ENCODE measurements at places on chromosomes 13 and 19.
A peak's percentile ranks its signal among the peaks of the same experiment; 100 is the strongest.

DNA sequence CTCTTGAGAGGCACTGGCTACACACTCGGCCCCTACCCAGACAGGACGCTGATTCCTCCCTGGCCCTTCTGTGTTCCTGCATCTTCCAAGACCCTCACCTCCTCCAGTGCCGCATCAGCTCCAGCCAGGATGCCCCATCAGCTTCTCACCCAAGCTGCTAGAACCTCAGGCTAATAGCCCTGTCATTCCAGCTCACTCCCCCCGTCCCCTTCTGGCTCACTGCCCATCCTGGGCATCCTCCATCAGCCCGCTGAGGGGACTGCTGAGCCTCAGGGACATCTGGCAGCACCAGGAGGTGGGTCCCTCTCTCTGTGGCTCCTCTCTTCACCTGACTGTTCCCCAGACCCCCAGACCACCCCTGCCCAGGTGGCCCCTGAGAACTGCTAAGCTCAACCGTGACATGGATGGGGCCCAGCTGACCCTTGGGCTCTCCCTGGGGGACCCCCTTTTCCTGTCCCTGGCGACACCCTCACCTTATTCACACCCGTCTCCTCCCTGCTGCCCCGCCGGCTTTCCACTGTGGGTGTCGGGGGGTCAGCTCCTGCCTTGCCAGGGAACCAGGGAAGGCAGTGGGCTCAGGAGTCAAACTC, 4.8 kb downstream of the FFAR3 start:
- no peak for DNase-seq

DNA sequence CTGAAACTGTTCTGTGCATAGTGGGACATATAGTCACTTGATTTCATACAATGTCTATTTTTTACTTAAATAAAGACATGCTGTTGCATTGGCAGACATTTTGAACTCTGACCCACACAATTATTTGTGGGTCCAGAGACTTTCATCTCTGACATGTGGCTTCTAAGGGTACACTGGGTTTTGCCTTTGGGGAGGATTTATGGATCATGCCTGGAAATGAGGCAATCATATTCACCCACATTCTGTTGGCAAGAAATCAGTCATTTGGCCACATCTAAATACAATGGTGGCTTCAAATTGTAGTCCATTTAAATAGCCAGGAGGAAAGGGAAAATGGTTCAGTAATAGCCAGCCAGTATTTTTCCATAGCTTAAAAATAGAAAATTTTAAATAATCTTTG, 238.3 kb upstream of the KLF12 start:
- DNase-seq = no peak

DNA sequence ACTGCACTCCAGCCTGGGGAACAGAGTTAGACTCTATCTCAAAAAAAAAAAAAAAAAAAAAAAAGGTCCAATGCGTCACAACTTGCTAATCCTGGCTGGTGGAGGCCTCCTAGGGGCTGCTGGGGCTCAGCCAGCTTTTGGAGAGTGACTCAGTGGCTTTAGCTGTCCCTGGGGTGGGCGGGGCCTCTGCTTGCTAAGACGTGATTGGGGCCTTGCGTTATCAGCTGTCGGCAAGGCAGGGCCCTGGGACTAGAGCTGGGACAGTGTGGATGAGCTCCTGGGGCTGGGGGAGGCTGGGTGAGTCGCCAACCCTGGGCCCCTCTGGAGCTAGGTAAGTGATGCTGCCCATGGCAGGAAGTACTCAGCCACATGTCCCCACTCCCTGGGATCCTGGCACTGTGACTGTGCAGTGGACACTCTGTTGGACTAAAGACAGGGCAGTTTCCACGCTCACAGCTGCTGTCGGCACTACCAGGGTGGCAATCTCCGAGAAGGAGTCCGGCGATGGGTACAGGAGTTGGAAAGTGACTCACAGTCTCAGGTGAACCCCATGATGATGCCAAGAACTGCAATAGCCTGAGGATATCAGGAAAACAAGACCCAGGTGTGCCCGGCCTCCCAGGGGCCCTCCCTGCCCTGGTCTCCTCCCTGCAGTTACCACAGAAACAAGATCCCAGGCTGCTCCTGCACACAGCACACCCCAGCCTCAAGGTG, 32.2 kb downstream of the F2RL3 start:
- no peak for DNase-seq

- no peak for DNase-seq
Observed at GRCh38 chr13:55728247-55728646, 1412.5 kb upstream of the PRR20A start.

DNA sequence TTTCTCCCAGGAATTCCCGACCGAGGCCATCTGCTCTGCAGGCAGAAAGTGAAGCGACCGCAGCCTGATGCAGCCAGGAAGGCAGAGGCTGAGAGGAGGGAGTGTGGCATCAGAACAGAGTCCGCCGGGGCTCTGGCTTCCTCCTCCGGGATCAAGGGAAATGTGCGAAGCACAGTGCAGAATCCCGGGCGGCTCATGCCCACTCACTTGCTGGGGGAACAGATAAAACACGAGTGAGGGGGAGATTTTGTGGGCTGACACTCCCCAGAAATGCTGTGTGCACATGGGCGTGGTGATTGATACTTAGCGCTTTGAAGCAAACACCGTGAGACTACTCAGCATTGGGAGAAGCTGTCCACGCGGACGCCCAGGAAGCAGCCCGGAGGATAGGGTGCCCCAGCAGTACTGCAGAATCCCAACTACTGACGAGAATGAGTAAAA, 75.3 kb upstream of the POMP start:
- DNase-seq = no peak

- no peak for DNase-seq
Observed at GRCh38 chr13:32851083-32852069, 164.8 kb upstream of the KL start.

DNA sequence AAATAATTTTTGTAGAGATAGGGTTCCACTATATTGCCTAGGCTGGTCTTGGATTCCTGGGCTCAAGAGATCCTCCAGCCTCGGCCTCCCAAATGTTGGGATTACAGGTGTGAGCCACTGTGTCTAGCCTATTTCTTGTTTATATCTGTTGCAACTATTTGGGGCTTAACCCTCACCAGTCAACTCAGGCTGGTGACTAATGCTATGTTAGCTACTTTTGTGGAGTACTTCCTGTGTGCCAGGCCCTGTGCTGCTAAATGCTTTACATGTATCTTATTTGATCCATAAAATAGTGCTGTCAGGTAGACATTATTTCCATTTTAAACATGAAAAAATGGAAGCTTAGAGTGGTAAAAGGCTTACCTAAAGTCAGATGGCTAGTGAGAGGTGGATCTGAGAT, 13.8 kb downstream of the CEACAM1 start:
- DNase-seq = no peak

DNA sequence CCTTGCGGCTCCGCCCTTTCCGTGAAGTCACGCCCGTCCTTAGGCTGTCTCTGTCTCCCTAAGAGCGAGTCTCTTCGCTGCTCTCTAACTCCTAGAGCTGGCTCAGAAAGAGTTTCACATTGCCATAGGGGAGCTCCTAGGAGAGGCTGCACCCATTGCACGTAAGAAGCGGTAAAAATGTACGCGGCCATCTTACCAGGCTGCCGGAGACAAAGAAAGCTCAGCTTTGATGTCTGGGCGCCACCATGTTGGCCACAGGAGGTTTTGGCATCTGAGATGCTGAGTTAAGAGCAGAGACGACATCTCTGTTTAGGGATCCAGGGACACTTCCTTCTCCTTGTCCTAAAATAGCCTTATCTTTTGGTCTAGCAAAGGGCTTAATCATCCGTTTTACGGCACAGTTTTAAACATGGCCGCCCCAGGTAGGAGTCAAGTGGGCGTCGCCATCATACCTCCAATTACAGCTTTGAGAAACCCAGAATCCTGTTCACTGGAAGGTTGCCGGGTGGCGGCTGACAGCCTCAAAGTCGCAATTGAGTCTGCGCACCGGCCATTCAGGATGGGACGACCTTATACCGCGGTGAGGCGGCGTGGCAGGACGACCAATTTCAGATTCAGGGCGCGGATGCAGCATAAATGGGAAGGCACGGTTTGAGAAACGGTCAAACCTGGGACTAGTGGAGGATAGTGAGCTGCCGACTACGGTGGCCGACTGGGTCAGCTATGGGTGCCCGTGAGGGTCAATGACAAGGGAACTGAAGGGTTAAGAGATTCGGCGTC, at the start of gene ZNF793:
TSS of gene ZNF793 (plus strand) at position 553 of the 780 bp plus-strand sequence. CDS start 16,501 bp downstream, outside the sequence.
- DNase-seq = peak; percentile 78

GRCh38 chr13:38849315-38849714, 141.3 kb downstream of the STOML3 start:
- DNase-seq = no peak

DNA sequence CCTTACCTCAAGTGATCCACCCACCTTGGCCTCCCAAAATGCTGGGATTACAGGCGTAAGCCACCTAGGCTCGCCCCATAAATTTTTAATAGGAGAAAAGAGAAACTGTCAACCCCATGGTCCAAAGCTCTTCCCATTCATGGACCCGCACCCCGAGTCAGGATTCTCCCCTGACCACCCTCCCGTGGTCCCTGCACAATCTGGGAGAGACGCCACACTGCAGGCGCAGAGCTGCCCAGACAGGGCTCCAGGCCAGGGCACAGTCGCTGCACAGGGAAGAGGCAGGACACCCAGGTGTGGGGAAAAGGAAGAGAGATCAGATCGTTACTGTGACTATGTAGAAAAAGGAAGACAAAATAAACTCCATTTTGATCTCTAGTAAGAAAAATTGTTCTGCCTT, 54.5 kb downstream of the ZNF93 start:
- DNase-seq = no peak

DNA sequence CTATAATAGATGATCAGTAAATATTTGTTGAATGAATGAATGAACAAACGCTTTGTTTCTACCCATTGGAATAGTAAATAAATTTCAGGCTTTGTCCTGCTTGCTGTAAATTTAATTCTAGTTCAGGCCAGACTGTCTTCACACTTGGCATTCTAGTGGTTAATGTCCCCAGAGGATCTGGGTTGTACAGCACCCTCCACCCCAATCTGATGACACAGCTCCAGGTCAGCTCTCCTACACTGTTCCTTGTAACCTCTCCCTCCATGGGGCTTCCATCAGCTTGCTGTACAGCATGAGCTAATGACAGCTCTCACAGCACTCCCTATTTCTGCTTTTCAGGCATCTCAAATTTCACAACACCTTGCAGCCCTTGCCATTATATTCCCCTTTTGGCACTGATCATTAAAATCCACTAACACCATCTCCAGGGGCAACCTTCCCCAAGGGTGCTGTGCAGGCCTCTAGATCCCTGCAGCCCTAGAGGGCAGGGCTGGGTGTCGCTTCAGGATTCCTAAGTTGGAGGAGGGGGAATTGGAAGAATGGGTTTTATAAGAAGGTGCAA, 12.7 kb upstream of the KL start:
- no peak for DNase-seq

DNA sequence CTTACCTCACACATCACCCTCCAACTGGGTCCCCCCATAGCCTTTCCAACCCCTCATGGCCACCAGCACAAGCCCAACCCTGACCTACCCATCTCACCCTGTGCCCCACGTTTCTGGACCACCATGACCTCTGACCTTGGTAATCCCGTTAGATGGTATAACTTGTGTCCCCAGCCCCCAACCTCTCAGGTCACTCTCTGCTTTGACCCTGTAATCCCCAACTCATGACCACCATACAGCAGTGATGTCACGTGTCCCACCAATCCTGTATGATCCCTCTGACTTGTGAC, 8.5 kb downstream of the KLC3 start:
- DNase-seq = no peak

GRCh38 chr13:99686944-99687411, 185.7 kb downstream of the TM9SF2 start:
- DNase-seq = no peak

DNA sequence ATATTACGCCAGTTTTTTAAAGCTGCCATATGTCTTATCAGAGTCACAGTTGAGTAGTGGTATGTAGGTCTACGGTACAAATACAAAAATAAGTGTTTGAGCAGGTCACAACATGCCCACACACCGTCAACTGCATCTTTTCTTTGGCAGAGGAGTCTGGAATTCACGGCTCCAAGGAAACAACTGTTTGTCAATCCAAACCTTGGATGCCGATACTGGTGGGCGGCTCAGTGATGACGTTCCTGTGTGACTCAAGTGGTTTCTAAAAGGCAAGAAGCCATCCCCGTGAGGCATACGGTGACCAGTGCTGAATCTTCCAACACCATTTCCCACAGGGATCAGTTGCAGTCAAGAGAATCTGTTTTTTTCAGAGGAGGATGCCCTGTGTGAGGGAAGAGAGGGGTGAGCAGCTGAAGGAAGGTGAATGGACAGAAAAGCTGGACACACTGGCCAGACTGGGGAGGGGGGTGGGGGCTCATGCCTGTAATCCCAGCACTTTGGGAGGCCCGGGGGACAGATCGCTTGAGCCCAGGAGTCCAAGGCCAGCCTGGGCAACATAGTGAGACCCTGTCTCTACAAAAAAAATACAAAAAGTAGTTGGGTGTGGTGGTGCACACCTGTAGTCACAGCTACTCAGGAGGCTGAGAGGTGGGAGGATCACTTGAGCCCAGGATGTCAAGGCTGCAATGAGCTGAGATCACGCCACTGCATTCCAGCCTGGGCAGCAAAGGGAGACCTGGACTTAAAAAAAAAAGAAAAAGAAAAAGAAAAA, 22.8 kb upstream of the CEBPG start:
- DNase-seq = no peak

GRCh38 chr13:109995578-109995977, 209.2 kb upstream of the IRS2 start:
- no peak for DNase-seq

DNA sequence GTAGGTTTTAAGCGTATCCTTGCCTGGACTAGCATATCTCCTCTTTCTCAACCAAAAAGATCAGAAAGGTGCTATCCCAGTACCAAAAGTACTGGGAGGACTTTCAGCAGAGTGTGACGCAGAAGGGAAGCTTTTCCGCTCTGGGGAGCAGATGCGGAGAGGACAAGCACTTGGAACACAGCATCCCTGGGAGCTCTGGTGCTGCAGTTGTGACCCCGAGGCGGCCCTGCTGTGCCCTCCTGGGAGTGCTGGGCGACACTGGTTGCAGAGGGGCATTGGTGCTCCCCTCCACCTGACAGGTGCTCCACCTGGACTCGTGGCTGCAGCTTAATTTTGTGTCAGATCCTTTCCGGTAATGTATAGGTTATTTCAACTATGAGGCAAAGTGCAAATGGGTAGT, 3.4 kb downstream of the NAXD start:
- no peak for DNase-seq

DNA sequence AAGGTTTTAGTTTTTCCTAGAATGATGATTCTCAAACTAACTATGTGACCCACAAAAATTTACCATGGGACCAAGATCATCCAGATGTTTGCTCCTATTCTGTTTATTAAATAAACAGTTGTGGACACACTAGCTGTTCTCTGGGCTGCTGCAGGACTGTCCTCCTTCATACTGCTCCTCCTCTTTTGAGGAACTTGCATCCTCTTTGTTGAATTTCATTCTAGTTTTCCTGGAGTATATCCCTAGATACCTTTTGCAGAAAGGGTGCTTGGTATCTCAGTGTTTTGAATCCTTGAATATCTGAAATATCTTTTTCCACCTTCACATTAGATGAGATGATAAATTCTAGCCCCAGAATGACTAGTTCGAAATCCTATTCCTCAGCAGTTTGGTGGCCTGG, 24.1 kb downstream of the VASP start:
- DNase-seq = no peak

GRCh38 chr13:71751073-71751472, 115.9 kb downstream of the DACH1 start:
- DNase-seq = no peak
